ENCODE measurements at places on chromosomes 16 and 17. TPM values are rescaled to one million over a fixed set of nuclear protein-coding genes. Genes with fewer than 3 reads are reported as not detected.

TBC1D3K gene
- 0.87 TPM for total RNA-seq

ZNF668 gene
- 7.7 TPM for total RNA-seq

DOC2B gene
- 4.0 TPM for total RNA-seq

AURKB gene
- total RNA-seq: 2.3 TPM
